Hindlimb muscle (tissue), 1 donor: ENCODE measurements at places on chromosomes 6 and 20.

DNA sequence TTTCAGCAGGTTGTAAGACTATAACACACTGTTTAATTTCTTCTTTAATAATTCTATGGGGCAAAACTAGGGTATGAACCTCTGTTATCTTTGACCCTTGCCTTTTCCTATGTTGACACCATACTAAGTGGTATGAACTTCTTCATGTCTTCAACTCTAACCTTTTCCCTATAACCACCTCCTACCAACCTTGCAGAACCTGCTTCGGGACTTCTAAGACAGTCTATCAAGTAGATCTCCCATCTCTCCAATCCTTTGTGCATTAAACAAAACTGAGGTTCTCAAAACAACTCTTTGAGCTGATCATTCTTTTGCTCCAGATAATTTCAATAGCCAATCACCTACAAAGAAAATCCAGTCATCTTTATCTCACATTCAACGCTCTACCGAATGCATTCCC lies 23.4 kb downstream of the SNAP91 start:
- no peak for DNase-seq

GRCh38 chr20:1876975-1877608 lies 18.1 kb upstream of the SIRPA start:
- no peak for DNase-seq

DNA sequence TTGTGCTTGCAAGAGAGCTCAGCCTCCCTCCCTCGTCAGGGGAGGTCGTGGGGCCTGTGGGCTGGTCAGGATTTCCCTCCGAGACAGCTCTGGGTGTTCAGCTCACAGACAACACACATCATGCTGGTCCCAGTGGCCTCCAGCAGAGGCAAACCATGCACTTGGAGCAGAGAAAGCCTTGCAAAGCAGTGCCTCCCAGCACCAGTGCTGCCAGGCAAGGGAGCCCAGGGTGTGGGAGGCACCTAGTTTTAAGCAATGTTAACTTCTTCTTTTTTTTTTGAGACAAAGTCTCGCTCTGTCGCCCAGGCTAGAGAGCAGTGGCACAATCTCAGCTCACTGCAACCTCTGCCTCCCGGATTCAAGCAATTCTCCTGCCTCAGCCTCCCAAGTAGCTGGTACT lies 34.0 kb upstream of the INSM1 start:
- DNase-seq = no peak

DNA sequence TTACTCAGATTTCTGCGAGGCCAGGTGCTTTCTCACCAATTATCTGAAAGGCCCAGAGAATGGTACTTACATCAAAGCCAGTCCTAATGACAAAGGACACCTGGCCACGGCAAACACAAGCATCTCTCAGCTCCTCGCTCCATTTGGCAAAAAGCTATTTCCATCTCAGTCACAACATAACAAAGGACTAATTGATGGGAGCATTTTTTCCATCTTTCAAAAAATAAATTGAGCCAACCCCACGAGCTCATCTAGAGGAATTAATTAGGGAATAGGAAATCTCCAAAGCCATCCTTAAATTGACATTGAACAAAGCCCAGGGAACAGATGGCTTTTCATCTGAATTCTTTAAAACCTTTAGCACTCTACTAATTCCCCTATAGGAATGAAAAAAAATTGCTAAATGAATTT lies 236.7 kb downstream of the HAO1 start:
- DNase-seq = no peak

DNA sequence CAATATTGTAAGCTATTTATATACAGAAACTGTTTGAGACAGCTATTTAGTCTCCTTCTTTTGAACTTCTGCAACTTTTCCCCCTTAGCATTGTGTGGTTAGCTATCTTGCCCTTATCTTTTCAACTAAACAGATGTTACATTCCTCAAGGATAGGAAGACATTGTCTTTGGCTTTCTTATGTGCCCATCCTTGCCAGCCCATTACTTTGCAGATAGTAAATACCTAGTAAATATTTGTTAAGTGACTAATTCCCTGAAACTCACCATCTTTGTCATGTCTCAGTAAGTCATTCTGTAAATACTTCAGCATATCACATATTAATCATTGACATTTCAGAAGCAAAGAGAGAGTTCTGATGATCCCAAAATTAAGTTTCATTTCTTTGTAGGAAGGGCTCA lies 69.1 kb upstream of the FLRT3 start:
- no peak for DNase-seq

DNA sequence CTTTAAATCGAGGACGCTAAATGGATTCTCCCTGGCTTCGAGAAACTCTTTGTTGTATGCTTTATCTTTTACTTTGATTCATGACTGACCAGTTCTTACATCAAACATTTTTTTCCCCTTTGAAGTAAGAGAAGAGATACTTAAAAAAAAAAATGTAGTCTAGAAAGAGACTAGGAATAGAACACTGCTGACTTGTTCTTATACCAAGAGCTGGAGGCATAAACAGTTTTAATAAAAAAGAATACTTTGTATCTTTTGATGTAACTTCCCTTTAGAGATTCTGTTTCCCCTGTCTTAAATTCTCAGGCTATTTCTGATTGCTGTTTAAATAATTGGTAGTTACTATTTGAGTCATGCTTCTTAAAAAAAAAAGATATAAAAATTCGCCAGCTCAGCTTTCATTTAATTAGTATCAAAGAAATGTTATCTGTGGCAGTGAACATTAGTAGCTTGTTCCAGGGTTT lies 4.8 kb downstream of the ASXL1 start:
- DNase-seq = no peak

- DNase-seq = no peak
Measured at GRCh38 chr6:92806254-92806653, 613.1 kb downstream of the EPHA7 start.

- DNase-seq = no peak
Measured at GRCh38 chr20:22686097-22686496, 101.7 kb upstream of the FOXA2 start.

DNA sequence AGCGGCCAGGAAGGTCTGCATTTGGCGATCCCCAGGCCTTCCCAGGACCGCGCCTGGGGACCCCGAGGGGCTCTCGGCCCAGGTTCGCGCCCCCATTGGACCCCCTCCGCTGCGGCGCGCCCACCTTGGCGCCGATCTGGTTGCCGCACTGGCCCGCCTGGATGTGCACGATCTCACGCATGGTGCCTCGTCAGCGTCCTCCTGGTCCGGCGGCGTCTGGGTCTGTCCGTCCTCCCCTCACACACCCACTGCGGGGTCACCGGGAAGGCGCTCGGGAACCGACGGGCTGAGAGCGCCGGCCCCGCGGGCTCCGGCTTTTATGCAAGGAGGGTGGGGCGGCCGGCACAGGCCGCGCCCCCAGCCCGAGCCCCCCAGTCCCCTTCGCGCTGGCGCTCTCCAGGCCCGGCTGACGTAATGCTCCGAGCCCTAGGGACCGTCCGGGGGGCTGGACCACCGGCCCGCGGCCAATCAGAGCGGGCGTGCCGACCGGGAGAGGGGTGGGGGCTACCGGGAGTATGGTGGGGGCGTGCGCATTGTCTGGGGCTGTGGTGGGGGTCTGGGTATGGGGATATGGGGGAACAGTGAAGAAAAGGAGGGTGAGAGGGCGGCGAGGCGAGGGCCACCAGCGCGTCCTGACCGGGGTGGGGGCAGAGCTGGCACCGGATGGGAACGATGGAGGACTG lies at the start of gene TUBB2B:
TUBB2B (minus strand) TSS at position 291 of the 683 bp plus-strand sequence; CDS start at position 181, 110 bp downstream.
- DNase-seq = peak; percentile 84

DNA sequence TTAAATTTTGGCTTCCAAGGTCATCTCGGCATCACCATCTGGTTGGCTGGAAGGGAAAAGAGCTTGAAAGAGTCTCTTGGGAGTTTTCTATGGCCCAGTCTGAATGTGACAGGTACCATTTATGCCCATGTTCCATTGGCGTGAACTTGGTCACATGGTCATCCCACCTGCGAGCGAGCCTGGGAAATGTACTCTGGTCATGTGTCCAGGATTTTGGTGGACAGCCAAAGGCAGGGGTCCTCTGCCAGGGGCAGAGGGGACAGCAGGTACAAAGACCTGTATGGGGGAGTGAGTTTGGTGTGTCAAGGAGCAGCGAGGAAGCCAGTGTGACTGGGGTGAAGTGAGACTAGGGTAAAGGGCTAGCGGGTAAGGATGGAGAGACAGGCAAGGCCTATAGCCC lies 112.6 kb downstream of the CDC5L start:
- DNase-seq = no peak

- DNase-seq = peak; percentile 23
Measured at GRCh38 chr20:6122873-6123648, at the start of gene FERMT1. FERMT1 (minus strand) TSS chr20:6123030; CDS start chr20:6119554, 3,476 bp downstream.

DNA sequence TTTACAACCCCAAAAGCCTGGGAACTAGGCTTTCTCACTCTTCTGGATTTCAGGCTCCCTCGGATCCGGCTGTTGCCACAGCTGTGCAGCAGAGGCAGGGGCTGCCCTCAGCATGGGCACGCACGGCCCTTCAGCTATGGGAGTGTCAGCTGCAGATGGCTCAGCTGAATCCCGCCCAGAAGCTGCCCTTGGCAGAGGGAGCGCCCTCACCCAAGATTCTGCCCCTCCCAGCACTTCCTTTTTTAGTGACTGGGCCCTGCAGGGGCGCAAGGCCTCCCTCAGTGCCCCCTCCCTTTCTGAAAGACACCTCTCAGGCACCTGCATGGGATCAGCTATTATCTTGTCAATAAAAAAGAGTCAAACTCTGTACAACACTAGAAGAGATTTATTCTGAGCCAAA lies 67.9 kb upstream of the THBS2 start:
- DNase-seq = no peak

- DNase-seq = no peak
Measured at GRCh38 chr20:10064611-10065010, 29.8 kb downstream of the ANKEF1 start.

GRCh38 chr6:154301839-154302752 lies 54.5 kb downstream of the IPCEF1 start:
- peak; percentile 19 for DNase-seq

DNA sequence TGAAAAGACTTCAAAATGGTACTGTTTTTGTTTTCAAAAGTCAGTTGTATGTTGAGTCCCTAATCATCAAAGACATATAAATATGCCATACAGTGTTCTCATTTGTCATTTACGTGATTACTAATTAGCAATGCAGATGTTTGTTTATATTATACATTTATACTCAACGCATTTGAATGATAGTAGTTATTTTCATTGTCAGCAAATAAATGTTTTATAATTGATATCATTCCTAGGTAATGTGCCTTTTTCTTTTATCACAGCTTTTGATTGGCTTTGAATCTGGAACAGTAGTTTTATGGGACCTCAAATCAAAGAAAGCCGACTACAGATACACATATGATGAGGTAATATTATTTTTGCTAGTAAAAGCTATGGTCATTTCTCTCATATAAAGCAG lies 62.6 kb downstream of the STXBP5 start:
- no peak for DNase-seq

DNA sequence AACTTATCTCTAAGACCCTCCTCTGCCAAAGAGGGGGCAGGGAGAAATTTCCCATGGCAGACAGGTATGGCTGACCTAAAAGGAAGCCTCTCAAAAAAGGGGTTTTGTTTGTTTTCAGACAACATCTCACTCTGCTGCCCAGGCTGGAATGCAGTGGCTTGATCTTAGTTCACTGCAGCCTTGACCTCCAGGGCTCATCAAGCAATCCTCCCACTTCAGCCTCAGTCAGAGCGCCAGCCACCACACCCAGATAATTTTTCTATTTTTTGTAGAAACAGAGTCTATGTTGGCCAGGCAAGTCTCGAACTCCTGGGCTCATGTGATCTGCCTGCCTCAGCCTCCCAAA lies 3.8 kb downstream of the EZR start:
- no peak for DNase-seq

DNA sequence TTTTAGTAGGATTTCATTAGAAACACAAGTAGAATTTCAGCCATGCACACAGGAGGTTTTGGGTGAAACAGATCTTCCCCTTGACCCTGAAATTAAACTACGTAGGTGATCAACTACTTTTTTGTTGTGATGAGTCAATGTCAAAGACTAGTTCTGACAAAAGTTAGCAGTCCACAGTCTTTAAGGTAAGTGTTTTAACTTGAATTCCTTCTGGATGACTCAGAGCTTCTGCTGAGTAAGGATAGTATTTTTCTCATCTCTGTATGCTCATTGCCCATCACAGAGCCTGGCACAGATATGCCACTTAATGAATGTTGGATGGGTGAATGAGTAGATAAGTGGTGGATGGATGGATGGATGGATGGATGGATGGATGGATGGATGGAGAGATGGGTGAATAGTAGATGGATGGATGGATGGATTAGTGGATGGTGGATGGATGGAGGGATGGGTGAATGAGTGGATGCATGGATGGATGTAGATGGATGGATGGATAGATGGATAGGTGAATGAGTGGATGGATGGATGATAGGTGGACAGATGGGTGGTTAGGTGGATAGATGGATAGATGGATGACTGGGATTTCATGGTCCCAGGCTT lies 165.3 kb downstream of the ZMYND8 start:
- no peak for DNase-seq

DNA sequence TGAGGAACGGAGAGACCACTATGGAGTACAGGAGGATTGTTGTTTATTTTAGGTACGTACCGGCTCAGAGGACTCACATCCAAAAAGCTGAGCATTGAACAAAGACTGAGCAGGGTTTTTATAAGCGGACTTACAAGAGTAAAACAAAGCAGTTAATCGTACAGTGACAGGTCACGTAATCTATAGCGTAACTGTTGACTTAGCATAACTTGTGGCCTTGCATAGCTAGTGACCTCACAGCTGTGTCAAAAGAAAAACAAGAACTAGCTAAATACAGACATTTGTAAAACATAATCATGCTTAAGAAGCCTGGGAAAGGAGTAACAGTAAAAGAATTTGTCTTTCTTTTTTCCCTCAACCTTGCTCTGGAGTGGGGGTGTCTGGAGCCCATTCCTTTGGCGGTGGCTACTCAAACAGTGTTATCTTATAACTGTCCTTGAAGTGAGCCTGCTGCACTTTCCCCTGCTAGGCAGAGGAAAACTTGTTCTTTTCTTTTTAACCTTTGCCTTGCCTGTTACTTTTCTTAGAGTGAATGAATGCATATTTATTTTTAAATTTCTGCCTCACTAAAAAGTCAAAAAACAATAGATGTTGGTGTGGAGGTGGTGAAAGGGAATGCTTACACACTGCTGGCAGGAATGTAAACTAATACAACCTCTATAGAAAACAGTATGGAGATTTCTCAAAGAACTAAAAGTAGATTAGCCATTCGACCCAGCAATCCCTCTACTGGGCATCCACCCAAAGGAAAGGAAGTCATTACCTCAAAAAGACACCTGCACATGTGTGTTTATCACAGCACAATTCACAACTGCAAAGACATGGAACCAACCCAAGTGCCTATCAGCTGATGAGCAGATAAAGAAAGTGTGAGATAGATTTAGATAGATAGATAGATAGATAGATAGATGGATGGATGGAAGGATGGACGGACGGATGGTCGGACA lies 109.0 kb downstream of the TAF4 start:
- no peak for DNase-seq

GRCh38 chr6:33132081-33132524 lies 56.3 kb downstream of the HLA-DPB1 start:
- DNase-seq = no peak

DNA sequence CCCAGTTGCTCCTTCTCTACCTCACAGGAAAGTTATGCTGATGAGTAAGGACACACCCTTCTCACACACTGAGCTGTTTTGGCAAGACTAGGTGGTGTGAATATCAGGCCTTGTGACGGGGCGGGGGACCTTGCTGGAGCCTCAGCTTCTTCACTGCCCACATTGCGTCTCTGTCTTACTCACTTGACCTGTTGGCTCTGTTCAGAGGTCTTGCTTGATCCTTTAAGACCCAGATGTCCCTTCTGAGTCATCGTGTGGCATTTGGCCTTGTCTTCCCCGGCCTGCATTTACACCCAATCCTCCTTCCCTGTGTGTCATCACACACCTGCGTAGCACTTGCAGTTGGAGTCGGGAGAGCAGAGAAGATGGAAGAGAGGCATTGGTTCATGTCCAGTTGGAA lies 8.3 kb upstream of the PRND start:
- no peak for DNase-seq
